ENCODE measurements at places on chromosomes 5 and 9. TPM values are rescaled to one million over a fixed set of nuclear protein-coding genes. Genes with fewer than 3 reads are reported as not detected.
A peak's percentile ranks its signal among the peaks of the same experiment; 100 is the strongest.

- DNase-seq: no peak
- H3K4me1 ChIP-seq: no peaks in the 10 kb centered on the region
- H3K36me3 ChIP-seq: no peaks in the 10 kb centered on the region
- H3K4me3 ChIP-seq: no peak overlapping the region
These were observed 19.0 kb downstream of the ACTL7B start for GRCh38 chr9:108836781-108837180.

DNA sequence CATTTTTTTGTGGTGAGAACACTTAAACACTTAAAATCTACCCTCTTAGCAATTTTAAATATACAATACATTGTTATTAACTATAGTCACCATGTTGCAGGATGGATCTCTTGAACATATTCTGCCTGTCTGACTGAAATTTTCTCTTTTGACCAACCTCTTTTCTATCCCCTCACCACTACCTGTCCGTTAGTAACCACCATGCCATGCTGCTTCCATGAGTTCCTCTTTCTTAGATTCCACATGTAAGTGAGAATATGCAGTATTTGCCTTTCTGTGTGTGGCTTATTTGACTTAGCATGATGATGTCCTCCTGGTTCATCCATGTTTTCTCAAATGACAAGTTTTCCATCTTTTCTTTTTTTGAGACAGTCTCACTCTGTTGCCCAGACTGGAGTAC is 48.5 kb upstream of the NAA35 start:
- no peaks in the 10 kb centered on the region for H3K27me3 ChIP-seq
- H3K4me3 ChIP-seq: no peak overlapping the region
- no peak overlapping the region for H3K27ac ChIP-seq

Gene PDE8B
- 5.4 TPM for polyA plus RNA-seq

Gene OBP2B
- not detected for polyA plus RNA-seq

GRCh38 chr9:16132513-16132912 is 579.7 kb downstream of the CCDC171 start:
- H3K27me3 ChIP-seq: no peaks in the 10 kb centered on the region
- H3K4me1 ChIP-seq: no peaks in the 10 kb centered on the region
- no peak overlapping the region for H3K27ac ChIP-seq
- DNase-seq: no peak

DNA sequence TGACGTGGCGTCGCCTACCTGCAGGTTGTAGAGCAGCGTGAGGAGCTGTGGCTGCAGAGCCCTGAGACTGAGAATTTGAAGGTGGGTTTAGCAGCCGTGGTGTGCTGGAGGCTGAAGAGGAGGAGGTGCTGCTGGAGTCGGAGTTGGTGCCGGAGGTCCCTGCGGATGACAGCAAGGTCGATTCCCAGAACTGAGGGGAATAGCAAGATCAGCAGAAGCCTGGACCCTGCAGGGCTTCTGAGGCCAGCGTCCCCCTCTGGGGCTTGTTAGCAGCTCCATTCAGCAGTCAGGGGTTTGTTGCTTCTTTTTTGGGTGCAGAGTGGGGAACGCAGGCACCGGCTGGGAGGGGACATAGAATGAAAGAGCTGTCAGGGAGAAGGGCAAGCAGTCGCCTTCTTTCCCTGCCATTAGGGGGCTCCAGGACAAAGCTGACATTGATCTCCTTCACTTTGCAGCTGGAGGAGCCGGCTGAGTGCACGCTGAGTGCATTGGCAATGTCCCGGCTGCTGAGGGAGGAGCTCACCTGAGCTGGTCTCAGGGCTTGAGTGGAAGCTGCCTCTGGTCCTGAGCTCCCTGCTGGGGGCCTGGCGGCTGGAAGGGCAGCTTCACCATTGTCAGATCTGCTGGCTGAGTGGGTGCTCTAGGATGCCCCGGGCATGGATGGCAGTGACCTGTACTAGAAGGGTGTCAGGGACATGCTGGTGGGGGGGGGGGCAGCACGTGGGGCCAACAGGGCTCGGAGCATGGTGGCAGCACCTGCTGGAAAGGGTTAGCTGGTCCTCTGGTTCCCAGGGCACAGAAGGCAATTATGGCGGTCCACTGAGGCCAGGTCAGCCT is 20.8 kb downstream of the OBP2B start:
- no peaks in the 10 kb centered on the region for H3K27me3 ChIP-seq
- no peaks in the 10 kb centered on the region for H3K4me1 ChIP-seq
- peak; percentile 45 for DNase-seq
- H3K27ac ChIP-seq: no peak overlapping the region
- no peak overlapping the region for H3K4me3 ChIP-seq

Gene MRPL22
- polyA plus RNA-seq: 129 TPM

GRCh38 chr9:105842023-105842644 is 147.8 kb downstream of the TMEM38B start:
- H3K4me1 ChIP-seq: no peaks in the 10 kb centered on the region
- no peak overlapping the region for H3K27ac ChIP-seq
- no peak overlapping the region for H3K4me3 ChIP-seq

Gene PCDHGA12
- 3.8 TPM for polyA plus RNA-seq

Gene C1QTNF3
- 1.6 TPM for polyA plus RNA-seq

DNA sequence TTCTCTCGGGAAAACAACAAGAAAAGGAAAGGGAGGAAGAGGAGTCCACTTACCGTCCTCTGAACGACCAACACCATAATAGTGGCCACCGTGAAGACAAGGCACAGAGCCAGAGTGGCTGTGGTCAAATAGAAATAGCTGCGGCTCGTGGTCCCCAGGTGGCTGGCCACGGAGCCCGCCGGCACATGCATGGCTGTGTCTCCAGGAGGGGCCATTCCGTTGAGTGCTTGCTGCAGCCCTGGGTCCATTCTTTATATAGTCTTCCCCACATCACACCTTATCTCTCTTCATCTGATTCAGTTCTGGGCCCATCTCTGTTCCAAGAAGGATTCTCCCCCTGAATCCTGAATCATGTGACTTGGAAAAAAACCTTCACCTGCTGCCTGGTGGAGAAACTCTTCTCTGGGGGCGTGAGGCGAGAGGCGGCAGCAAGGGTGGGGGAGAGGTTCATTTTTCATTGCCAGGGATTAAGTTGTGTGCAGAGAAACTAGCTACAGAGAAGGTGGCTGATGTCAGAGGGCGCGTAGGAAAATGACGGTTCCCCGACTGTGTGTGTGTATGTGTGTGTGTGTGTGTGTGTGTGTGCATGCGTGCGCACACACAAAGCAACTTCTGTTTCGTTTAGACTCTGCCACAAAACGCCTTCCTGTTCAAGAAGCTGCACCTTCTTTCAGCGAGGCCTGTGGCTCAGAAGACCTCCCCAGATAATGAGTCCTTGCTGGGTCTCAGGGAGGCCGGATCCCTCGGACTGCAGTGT is at the start of gene TNFSF8:
TSS of gene TNFSF8 (minus strand) at position 536 of the 757 bp plus-strand sequence. CDS start at position 248, 288 bp downstream.
- peaks cover 5% of the 10 kb centered on the region for H3K4me1 ChIP-seq
- H3K27ac ChIP-seq: peak within 1 kb of the TSS; percentile 62
- no peaks in the 10 kb centered on the region for H3K27me3 ChIP-seq
- no peaks in the 10 kb centered on the region for H3K36me3 ChIP-seq
- DNase-seq: peak; percentile 61

DNA sequence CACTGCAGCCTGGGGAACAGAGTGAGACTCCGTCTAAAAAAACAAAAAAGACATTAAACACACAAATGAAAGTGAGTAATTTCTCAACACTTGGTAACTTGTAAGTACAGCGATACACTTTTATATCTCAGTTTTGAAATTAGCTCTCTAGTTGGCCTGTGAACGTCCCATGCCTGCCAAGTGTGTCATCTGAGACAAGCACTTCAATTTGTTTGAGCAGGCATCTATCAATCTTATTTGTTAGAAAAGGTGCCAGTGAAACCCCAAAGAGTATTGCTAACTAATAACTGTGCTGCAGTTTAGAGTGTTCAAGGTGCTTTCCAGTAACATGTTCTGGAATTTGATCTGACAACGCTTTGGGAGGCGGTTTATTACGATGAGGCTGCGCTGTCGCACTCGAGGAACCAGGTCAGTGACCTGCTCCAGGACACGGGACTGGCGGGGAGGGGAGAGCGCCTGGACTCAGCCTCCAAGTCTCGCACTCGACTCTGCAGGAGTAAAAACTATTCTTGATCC is 1.1 kb upstream of the SPIN1 start:
- peak; percentile 81 for DNase-seq
- H3K4me3 ChIP-seq: peak overlapping the region; percentile 99
- H3K27me3 ChIP-seq: no peaks in the 10 kb centered on the region
- H3K36me3 ChIP-seq: no peaks in the 10 kb centered on the region
- no peaks in the 10 kb centered on the region for H3K4me1 ChIP-seq
- peak overlapping the region; percentile 90 for H3K27ac ChIP-seq

Gene TTC23L
- polyA plus RNA-seq: 0.40 TPM

GRCh38 chr5:175629793-175630192 is 28.1 kb upstream of the HRH2 start:
- no peak overlapping the region for H3K4me3 ChIP-seq
- H3K27me3 ChIP-seq: no peaks in the 10 kb centered on the region
- no peak overlapping the region for H3K27ac ChIP-seq
- DNase-seq: no peak

DNA sequence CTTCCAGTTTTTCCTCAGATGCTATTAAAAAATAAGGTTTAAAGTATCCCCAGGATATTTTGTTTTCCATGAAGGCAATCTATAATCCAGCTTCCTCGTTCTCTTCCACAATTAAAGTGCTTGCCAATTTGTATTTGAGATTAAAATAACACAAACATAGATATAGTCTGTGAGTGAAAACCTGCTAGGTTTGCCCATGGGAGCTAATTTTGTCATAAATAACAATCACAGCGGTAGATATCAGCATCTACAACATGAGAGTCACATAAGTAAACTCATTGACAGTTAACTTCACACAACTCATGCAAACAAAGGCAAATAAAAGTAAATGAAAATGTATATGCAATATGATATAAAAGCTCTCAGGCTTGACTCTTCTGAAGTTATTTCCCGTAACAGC is 29.2 kb upstream of the RASGRF2 start:
- DNase-seq: no peak
- no peaks in the 10 kb centered on the region for H3K36me3 ChIP-seq
- H3K4me3 ChIP-seq: no peak overlapping the region

Gene ARHGEF37
- 2.3 TPM for polyA plus RNA-seq

GRCh38 chr9:130537346-130538050 is 41.9 kb upstream of the FUBP3 start:
- no peak for DNase-seq
- peaks cover 14% of the 10 kb centered on the region for H3K4me1 ChIP-seq
- no peaks in the 10 kb centered on the region for H3K36me3 ChIP-seq

Gene COL27A1
- 99.8 TPM for polyA plus RNA-seq

GRCh38 chr9:82820186-82820585 is 242.8 kb downstream of the RASEF start:
- no peaks in the 10 kb centered on the region for H3K27me3 ChIP-seq
- no peak overlapping the region for H3K27ac ChIP-seq
- H3K36me3 ChIP-seq: no peaks in the 10 kb centered on the region

DNA sequence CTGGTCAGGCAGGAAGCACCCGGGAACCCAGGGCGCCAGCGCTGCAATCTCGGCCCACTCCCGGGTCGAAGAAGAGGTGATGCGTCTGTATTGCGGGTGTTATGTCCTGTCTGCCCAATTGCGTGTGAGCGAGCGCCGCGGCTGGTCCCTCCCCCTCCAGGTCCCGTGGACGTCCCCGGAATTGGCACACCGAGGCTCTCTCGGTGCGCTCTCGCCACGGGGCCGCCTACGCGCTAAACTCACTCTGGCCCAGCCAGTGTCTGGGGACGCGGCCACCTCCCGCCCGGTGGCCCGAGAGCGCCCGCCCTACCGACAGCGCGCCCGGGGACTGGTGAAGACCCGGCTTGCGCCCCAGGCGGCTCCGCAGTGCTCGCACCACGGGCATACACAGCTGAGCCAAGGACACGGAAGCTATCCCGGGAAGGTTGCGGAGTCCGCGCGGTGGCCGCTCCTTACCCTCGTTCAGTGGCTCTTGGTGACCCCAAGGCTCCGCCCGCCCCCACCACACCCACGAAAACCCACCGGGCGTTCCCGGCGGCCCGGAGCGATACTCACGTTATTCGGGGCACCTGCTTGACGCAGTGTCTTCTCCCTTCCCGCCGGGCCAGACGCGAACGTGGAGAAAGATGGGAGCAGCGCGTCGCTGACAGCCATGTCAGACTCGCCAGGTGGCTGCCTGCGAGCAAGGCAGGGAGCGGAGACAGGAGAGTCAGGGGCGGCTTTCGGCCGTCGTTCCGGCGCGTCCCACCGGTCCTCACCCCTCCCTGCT is 1.0 kb downstream of the KLF4 start:
- H3K27ac ChIP-seq: peak overlapping the region; percentile 97
- peaks cover 9% of the 10 kb centered on the region for H3K4me1 ChIP-seq
- no peak overlapping the region for H3K4me3 ChIP-seq
- no peaks in the 10 kb centered on the region for H3K36me3 ChIP-seq

- no peak for DNase-seq
- H3K4me1 ChIP-seq: no peaks in the 10 kb centered on the region
- no peak overlapping the region for H3K4me3 ChIP-seq
- no peaks in the 10 kb centered on the region for H3K27me3 ChIP-seq
- H3K36me3 ChIP-seq: no peaks in the 10 kb centered on the region
These were observed 42.8 kb upstream of the SH3GL2 start for GRCh38 chr9:17536027-17536426.

All from adrenal gland (tissue), 19 donors.